ENCODE measurements at places on chromosomes 7 and 10.

DNA sequence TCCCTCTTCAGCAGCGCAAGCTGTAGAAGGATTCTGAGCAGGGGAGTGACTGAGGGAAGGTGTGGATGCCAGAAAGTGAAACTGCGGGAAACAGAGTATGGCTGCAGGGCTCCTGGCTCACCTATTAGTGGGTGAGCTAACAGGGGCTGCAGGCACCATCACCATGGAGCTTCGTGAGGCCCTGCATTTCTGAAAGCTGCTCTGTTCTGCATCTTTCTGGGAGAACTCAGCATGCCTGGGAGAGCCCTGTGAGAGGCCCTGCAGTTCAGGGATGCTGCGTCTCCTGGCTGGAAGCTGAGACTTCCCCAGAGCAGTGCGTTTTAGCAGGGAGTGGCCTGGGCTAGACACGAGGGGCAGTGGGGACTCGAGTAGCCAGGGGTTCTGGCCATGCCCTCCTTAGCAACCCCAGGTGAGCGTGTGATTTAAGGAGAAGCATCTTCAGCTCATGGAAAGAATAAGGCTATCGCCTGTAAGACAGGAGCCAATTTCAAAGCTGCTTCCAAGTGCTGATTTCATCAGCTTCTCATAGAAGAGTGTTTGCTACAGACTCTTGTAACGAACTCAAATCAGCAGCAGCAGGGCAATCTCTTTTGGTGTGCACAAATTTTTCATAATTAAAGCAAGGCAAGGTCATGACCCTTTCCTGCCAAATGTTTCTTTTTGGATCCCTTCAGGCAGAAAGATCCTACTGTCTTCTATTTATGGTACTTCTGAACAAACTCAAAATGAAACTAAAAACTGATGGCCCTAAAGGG, 293.6 kb upstream of the ZNF32 start:
- no peak for DNase-seq

DNA sequence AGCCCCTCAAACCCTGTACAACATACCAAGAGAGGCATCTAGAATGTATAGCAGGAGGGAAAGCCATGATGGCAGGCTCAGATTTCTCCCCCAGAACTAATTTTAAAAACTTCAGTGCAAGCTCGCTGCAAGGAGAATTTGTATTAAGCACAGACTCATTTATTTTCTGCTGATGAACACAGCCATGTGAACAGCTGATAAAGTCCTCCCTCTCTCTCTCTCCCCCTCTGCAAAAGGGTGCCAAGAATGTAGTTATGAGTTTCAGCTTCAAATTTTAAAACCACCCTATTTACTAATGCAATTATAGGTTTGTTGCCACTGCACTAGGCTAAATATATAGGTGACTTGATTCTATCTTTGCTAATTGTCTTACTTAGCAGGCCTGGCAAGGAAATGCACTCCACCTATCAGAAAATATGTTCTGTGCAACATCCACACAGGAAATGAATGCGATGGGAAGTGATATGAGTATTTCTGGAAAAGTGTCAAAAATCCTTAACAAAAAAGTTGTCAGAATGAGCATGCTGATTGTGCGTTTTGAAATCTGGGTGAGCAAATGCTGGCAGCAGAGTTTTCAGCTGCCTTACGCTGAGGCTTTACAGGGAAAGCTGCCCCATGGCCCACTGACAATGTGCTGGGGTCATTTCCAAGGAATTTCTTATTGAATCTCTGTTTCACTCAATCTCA, 43.4 kb upstream of the GHITM start:
- DNase-seq: no peak

DNA sequence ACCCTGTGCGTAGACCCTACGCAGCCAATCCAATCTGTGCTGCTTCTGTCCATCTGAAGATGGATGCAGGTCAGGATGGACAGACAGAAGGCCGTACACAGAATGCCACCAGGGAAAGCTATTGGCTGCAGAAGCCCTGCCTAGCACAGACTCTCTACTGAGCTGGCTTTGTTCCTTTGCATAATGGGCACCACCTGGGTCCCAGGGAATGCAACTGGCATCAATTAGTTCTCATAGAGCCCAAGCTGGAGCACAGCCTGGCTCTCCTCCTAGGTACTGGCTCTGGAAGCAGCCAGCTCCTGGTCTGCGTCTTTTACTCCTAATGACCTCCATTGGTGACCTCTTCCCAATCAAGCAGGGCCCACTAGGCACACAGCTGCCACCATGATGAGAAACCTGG, 26.8 kb upstream of the CACUL1 start:
- no peak for DNase-seq

GRCh38 chr10:6089334-6090219, 743 bp downstream of the RBM17 start:
- no peak for DNase-seq

DNA sequence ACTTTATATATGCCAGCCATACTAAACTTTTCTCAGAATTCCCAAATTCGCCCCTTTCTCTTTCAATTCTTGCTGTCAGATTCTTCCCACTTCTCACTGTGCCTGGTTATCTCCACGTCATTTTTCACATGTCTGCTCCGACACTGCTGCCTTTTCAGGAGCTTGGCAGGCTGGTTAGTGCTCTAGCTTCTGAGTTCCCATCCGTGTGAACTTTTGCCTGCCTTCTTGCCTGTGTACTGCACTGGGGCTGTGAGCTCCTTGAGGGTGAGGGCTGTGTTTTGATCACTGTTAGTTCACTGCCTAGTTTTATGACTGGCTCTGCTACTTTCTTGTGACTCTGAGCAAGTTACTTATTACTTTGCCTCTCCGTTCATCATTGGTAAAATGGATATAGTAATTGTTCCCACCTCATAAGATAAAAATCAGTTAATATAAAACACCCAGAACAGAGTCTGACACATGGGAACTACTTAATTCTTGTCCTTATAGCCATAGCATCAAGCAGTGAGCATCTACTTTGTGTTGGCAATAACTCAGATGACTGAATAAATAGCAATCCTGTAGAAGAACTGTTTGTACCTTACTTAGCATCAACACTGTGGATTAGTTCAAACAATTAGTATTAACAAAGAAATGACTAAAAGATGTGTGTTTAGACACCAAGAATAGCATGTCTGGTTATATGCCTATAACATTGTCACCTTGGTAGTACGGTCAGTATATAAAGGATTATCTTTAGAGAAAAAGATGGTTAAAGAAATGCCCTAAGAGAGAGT, 5.5 kb downstream of the GSTO1 start:
- no peak for DNase-seq

DNA sequence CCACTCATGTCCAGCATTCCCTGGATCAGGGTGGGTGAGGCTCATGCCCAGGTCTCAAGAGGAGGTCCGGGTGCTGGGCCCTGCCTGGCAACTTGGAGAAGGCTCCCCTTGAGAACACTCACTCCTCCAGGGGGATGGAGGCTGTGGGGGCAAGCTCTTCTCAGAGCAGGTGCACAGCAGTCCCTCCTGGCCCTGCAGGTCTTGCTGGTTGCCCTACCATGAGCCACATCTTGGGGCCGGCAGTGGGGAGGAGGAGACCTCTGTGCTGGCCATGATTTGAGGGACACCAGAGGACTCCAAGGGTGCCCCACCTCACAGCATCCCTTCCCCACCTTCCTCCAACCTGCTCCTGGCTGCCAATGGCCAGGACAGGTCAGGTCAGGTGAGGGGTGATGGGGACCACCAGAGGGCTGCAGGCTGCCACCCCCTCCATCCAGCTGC, 87.4 kb upstream of the RET start:
- no peak for DNase-seq

- no peak for DNase-seq
These were observed 134.1 kb downstream of the ADCYAP1R1 start for GRCh38 chr7:31186202-31186601.

- no peak for DNase-seq
These were observed 11.7 kb downstream of the FBXW4 start for GRCh38 chr10:101683276-101683675.

- no peak for DNase-seq
These were observed 52.6 kb downstream of the TRUB1 start for GRCh38 chr10:114990586-114990985.

DNA sequence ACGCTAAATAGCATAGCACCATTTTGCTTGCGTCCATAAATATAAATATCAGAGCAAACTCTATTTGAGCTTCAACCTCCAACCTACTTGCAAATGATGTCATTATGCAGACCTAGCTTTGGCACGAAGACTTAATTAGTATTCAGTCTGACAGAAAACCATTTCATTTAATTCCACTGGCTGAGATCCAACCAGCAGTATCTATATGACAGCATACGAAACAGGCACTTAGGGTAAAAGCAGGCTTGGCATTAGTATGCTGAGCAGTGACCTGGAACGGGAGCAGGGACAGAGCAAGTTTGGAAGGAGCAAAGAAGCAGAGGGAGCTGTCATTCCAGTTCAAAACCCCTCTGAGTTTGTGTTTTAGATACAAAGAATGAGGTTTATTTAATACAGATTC, 312.5 kb upstream of the CHRM2 start:
- no peak for DNase-seq

DNA sequence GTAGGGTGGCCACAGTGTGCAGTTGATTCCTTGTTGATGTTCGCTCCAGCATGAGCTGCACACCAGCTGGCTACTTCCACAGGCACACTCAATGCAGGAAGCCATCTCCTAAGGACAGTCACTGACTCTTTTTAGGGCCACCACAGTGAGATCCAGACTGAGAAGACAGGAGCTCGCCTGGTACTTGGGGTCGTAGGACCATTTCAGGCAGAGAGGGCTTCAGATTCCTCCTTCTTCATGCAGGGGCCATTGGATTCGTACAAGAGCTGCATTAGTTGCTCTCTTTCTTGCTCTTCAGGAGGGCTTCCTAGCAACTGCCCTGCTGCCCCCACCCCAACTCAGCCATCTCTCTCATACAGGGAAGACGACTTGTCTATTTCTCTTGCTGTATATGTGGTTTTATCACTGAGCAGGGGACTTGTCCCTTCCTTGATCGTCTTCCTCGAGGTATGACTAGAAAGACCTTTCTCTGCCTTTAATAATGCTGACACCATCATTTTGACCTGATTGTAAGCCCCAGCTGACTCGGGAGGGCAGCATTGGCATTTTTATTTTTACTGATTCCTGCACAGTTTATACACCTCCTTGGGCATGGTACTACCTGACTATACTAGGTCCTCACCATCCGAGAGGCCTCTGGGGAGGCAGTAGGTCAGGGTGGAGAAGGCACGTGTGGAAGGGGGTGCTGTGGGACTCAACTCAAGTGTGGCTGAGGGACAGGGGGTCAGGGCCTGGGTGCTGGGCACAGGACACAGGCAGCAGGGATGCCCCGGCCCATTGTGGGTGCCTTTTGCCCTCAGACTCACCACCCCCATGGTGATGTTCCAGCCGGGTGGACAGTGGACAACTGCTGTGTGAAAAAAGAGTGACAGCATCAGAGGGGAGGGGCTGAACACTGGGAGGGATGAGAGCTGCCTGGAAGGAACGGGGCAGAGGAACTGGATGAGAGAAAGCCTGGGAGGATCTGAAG, 136.7 kb upstream of the ZNF746 start:
- no peak for DNase-seq

DNA sequence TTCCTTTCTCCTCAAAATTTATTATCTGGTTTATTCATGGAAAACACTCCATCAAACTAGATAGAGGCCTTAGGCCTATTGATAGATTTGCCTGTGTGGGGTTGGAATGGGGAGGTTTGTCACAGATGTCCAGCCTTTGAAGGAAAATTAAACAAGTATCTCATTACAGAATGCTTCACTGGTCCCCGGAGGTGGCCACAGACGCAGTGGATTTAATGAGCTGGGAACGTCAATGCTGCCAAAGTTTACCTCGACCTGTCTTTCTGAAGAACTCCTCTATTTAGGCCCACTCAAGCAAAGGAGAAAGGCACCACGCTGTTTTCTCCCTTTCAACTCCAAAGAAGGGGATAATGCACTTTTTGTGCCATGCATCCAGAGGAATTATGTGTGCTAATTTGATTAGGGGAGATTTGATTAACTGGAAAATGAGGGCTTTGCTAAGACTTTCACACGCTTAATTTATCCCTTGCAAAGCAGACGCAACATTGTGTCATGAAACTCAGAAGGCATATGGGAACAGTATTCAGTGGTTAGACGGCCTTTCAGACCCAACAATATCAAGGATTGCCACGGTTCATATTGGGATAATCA, 558.8 kb upstream of the GALNT17 start:
- DNase-seq: no peak

DNA sequence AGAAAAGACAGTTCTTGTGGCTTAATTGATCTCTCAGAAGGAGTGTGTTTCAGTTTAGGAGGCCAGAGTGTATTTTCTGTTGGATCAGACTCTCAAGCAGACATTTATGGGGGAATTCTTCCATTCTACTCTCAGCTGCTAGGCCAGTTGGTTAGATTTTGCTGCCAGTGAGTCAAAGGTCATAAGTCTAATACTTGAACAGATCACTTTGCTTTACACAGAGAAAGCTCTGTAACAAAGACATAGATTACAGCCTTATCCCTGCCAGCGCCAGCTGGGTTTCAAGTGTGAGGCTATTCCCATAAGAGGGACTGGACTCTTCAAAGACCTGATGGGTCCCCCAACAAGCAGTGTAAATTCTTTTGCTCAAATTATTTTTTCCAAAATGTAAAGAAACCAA, 145.6 kb upstream of the SEMA3C start:
- DNase-seq: no peak

Data from effector memory CD4-positive, alpha-beta T cell (primary cell).